ENCODE measurements at places on chromosomes 6 and 20.
A peak's percentile ranks its signal among the peaks of the same experiment; 100 is the strongest.

DNA sequence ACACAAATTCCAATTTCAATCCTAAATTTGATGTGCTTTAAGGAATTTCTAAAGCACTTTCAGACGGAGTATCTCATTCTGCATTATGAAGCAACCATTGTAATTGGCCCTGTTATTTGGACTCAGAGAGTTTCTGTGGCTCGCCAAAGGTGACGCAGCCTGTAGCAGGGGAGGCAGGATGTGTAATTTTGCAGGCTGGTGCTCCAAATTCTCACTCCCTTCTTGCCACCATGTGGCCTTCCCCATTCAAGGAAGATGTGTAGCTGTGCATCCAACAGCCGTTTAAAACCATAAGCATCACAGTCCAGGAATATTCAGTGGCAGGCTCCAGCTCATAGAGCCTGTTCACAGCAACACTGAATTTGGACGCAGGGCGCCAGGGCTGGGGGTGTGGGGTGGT, 45.8 kb downstream of the AGPAT4 start:
- DNase-seq = no peak

- no peak for DNase-seq
These were observed 1.4 kb upstream of the RNASET2 start for GRCh38 chr6:166957805-166958076.

GRCh38 chr20:16744178-16744807, 3.9 kb upstream of the OTOR start:
- no peak for DNase-seq

- no peak for DNase-seq
These were observed 40.3 kb upstream of the RALGAPA2 start for GRCh38 chr20:20752712-20753111.

GRCh38 chr6:91135406-91136103, 548.7 kb upstream of the MAP3K7 start:
- DNase-seq = no peak

- no peak for DNase-seq
These were observed 455.0 kb upstream of the GJE1 start for GRCh38 chr6:141677598-141678211.

DNA sequence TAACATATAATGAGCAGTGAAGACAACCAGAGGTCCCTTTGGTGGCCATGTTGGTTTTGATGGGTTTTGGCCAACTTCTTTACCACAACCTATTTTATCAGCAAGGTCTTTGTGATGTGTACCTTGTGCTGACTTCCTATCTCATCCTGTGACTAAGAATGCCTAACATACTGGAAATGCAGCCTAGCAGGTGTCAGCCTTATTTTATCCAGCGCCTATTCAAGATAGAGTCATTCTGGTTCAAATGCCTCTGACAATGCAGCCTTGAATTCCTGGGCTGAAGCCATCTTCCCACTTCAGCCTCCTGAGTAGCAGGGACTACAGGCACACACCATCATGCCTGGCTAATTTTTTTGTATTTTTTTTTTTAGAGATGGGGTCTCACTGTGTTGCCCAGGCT, 7.8 kb upstream of the TRIM38 start:
- no peak for DNase-seq

DNA sequence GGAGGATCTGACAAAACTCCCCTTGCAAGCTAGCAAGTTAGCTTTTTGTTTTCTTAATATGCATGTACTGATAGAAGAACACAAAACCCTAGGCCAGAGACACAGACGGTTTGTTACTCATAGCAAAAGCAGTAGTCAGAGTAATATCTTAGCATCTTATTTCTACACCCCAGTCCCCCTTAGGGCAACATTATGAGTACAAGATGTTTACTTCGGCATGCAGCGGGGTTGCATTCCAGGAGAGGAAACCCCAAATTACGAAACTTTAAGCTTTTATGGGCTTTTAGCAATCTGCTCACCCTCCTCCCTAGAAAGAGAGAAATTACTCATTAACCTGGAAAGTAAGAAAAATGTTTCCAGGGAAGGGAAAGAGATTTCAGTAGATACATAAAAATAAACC, 1286.9 kb downstream of the EPHA7 start:
- DNase-seq = no peak

DNA sequence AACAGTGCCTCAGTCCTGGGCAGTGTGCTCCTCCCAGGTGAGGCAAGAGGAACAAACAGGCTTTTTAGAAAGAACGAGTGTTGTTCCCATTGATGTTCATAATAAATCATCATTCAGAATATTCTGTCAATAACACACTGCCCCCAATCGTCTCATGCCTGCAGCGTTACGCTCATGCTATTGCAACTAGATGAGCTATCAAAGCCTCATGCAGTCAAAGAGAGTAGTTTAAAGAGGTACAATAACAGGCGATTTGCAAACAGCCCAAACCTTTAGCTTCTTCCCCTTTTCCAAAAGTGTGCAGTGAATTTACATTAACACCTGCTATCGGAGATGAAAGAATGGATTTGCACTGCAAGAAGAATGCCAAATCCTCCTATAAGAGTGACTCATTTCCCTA, 1164.7 kb upstream of the MAP3K7 start:
- DNase-seq = no peak

GRCh38 chr20:47212606-47213207, 143.8 kb downstream of the ZMYND8 start:
- DNase-seq = no peak

GRCh38 chr6:12097791-12098190, 85.7 kb downstream of the HIVEP1 start:
- no peak for DNase-seq

DNA sequence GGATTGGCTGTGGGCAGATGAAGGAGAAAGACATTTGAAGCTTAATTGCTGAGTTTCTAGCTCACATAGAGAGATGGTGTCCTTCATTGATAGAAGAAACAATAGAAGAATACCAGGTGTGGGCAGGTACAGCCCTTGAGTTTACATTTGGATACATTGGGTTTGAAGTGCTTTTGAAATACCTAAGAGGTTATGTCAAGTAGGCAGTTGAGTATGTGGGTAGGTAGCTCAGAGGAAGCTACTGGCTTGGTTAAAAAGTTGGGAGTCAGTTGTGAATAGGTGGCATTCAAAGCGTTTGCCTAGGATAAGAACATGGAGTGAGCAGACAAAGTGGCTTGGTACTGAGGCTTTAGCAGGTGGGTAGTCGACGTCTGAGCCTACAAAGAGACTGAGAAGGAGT, 25.0 kb downstream of the NDUFAF5 start:
- no peak for DNase-seq

- no peak for DNase-seq
These were observed 5.7 kb upstream of the TIAM2 start for GRCh38 chr6:154989448-154989847.

DNA sequence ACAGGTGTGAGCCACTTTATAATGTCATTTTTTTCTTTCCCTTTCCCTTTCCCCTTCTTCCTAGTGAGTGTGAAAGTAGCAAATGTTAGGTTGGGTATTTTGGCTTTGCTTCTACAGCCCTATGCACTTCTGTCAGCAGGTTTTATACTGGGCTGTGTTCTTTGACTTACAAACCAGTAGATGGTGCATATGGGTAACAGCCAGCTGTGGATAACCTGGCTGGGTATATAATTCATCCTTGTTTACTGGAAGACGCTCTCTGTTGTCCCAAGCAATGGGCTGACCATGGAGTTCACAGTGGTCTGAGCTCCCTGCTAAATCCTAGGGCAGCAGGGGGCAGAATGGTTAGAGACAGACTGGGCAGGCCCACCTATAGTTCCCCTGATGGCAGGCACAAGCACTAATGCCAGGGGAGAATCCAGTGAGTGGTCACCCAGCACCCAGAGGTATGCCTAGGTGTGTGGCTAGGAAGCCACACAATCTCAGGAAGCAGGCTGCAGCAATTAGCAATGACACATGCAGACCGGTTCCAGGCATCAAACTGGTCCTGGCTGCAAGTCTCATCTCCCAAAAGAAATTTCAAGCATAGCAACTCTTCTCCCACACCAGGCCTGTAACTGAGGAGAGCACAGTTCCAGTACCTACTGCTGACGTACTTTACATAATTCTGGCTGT, 592.7 kb upstream of the MAN1A1 start:
- DNase-seq = no peak

DNA sequence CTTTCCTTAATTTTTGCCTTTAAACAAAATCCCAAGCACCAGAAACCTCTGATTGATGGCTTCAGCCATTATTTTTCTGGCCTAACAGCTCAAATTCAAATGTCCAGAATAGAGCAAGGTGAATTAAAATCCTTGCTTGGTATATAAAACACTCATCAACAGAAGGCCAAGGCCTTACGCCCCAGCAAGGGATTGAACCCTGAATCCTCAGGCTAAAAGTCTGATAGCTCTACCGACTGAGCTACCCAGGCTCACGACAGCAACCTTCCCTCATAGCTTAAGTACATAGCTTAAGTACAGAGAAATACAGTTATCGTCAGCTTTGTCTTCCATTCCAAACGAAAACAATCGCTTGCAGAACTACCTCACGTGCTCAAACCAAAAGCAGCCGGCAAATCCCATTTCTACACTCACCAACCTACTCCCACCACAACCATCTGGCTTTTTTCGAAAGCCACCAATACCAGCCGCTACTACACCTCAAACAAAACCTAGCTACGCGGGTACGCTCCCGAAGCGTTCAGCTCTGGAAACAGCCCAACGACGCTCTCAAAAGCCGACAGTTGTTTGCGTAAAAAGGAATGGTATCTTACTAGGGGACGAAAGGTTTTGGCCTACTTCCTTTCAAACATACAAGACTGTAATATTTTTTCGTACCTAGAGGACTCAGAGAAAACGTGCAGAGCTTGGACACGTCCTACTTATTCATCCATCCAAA, 167.5 kb downstream of the GPX5 start:
- no peak for DNase-seq

GRCh38 chr6:158474961-158475343, 84.9 kb upstream of the TMEM181 start:
- DNase-seq = no peak

DNA sequence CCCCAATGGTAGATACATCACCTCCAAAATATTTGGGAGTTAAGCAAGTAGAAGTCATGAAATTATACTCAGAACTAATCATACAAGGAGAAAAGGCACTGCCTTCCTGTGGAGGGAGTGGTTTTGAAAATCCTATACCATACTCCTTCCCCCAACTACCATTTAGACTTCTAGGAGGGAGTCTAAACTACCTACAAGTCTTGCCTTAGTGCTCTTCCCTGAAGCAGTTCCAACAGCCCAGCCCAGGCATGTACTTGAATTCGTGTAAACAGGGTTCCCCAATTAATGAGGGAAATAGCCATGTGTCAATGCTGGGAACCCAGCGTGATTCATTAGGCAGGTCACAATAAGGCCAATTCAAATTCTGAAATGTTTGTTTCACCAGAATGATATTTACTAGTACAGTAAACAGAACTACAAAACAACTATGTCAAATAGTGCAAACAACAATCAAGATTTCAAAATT, 39.1 kb upstream of the SGK1 start:
- no peak for DNase-seq

DNA sequence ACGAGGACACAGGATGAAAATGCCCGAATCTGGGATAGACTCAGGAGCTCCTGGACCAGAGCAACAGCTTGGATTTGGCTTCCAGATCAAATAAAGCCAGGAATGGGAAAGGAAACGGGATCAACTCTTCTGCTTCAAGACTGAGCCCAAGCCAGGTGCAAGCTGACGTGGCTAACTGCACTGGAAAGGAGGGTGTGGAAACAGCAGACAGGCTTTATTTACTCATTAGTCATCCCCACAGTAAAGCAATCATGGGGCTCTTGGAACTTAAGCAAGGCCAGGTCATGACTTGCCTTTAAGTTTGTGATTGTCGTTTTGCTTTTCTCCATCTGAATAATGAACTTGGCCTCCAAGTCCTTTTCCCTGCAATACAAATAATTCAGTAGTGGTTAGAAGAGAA, 45.2 kb downstream of the KIF16B start:
- DNase-seq = no peak

DNA sequence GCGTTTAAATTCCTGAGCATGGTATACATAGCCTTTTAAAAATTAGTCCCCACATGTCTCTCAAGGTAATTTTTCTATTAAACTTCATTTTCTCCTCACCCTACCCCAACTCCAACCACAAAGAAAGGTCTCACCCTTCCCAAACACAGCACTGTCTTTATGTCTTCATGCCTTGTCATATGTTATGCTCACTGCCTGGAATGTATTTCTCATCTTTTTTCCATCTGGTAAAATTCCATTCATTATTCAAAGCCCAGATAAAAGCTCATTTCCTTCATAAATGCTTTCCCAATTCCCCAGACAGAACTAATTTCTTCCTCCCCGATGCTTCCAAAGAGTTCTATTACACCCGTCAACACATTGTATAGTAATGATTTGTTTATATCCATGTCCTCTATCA, 302.0 kb downstream of the ALDH8A1 start:
- DNase-seq = no peak

DNA sequence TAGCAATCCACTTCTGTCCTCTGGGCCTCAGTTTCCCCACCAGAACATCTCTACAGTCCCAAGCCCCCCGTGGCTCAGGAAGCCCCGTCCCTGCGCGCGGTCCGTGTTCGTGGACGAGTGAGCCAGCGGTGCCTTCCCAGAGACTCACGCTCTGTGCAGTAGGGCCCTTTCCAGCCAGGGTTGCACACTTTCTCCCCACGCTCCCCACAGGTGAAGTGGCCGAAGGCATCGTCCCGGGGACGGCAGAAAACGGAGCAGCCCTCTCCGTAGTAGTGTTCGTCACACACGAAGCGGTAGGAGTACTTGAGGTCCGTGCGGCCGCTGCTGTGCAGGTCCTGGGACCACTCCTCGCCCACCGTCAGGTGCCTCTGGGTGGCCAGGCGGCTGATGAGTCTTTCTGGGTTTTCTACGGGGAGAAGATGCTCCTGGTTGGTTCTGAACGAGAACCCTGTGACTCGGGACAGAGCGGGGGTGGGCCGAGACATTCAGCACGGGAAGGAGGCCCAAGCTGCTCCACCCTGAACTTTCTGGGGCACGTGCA, 2.7 kb downstream of the DLL1 start:
- no peak for DNase-seq

DNA sequence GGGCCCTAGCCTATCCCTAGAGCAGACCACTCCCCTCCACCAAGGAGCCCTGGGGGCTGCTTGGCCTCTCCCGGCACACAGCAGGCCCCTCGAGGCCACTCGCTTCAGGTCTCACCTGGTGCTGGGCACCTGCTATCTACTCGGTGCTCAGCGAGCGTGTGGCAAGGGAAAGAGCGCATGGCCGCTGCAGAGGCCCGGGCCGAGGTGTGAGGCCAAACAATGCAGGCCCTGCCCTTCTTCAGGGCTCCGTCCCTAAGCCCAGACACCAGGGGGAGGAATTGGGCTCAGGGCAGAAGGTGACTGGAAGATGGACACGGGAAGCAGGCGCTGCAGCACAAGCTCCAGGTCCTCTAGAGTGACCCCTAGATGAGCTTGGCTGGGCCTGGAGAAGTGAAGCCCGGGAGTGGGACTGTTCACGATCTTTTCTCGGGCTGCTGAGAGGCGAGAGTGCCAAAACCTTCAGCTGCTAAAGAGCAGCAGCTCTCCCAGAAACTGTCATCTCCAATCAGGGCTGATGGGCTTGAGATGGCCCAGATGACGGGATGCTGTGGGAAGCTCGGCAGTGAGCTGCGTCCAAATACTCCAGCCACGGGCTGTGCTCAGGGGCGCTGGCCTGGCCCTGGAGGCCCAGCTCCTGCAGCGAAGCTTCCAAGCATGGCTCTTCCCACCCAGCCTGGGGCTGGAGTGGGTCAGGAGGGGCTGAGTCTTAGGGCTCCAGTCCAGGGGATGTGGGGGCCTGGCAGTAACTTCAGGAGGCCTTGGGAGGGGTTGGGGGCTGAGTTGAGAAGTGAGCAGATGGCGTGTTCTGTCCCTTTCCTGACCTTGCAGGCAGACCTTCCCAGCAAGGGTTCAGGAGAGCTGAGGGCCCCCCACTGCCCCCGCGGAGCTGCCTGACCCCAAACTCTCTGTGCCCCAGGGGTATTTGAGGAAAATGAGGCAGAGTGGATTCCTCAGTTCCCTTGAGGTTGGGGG, 43.7 kb downstream of the APCDD1L start:
- DNase-seq = no peak

- DNase-seq = peak; percentile 85
These were observed 116.4 kb downstream of the MYLK4 start for GRCh38 chr6:2634139-2634964.
